ENCODE measurements at places on chromosomes 4 and X.

GRCh38 chrX:155127465-155127864 is 56.2 kb downstream of the BRCC3 start:
- no peak for DNase-seq

DNA sequence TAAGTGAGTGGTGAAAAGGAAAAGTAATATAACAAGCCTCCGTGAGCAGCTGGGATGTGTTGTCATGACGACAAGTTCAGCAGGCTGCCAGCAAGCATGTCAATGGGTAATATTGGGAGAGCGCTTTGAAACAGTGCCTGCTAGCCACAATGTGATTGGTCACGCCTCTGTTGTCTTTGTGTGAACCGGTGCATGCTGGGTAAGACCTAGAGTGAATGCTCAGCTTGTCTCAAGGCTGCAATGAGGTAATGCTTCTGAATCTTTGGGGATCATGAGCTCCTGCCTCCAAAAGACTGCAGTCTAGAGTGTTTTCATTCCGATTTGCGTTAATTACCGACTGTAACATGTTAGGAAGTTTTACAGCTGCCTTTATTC is 54.9 kb downstream of the STOX2 start:
- peak; percentile 94 for DNase-seq

GRCh38 chrX:12770440-12770839 is 20.8 kb upstream of the PRPS2 start:
- peak; percentile 2 for DNase-seq

DNA sequence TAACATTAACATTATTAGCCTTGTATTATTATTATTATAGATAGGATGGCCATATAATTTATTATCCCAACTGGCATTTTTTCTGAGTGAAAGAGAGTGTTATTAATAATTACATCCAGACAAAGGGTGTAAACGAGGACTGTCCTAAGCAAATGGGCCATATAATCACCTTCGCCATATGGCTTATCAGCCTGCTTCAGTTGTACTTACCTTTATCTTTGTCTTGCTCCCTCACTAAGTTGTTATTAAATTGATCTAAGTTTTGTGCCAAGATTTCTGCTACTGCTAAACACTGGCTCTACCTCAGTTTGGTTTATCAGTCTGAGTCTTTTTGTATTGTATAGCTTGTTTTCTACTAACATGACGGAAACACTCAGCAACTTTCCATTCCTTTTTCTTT is 76.9 kb downstream of the STIM2 start:
- DNase-seq = no peak

DNA sequence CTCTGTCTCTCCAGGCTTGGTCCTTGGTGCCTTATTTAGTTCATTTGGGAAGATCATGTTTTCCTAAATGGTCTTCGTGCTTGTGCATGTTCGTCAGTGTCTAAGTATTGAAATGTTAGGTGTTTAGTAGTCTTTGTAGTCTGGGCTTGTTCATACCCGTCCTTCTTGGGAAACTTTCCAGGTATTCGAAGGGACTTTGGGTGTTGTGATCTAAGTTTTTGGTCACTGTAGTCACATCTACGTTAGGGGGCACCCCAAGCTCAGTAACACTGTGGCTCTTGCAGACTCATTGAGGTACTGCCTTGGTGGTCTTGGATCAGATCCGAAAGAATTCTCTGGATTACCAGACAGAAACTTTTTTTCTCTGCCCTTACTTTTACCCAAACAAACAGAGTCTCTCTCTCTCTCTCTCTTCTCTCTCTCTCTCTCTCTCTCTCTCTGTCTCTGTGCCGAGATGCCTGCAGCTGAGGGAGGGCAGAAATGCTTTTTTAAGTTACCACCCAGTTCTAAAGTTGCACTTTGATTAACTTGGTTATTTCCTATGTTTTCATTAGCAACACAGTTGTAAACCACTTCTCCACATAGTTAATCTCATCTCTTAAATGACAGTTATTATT is 67.6 kb upstream of the SLC7A3 start:
- peak; percentile 49 for DNase-seq

GRCh38 chrX:99654188-99654587 is 755.9 kb downstream of the PCDH19 start:
- no peak for DNase-seq

Data from head of caudate nucleus (tissue), 42 donors.